Brain pericyte (primary cell): ENCODE measurements at places on chromosomes 3 and 15.
A peak's percentile ranks its signal among the peaks of the same experiment; 100 is the strongest.

GRCh38 chr3:171282041-171282440, 178.2 kb downstream of the TNIK start:
- no peak for DNase-seq

- no peak for DNase-seq
Measured at GRCh38 chr3:191382661-191383060, 52.3 kb upstream of the UTS2B start.

GRCh38 chr15:40918146-40918798, 10.9 kb upstream of the DLL4 start:
- no peak for DNase-seq

- no peak for DNase-seq
Measured at GRCh38 chr15:72302955-72303354, 17.0 kb downstream of the CELF6 start.

GRCh38 chr15:60351066-60351465, 46.7 kb downstream of the ANXA2 start:
- no peak for DNase-seq

- DNase-seq = no peak
Measured at GRCh38 chr3:123728014-123728413, 143.2 kb upstream of the HACD2 start.

- DNase-seq = no peak
Measured at GRCh38 chr3:73855813-73856212, 231.1 kb upstream of the PDZRN3 start.

DNA sequence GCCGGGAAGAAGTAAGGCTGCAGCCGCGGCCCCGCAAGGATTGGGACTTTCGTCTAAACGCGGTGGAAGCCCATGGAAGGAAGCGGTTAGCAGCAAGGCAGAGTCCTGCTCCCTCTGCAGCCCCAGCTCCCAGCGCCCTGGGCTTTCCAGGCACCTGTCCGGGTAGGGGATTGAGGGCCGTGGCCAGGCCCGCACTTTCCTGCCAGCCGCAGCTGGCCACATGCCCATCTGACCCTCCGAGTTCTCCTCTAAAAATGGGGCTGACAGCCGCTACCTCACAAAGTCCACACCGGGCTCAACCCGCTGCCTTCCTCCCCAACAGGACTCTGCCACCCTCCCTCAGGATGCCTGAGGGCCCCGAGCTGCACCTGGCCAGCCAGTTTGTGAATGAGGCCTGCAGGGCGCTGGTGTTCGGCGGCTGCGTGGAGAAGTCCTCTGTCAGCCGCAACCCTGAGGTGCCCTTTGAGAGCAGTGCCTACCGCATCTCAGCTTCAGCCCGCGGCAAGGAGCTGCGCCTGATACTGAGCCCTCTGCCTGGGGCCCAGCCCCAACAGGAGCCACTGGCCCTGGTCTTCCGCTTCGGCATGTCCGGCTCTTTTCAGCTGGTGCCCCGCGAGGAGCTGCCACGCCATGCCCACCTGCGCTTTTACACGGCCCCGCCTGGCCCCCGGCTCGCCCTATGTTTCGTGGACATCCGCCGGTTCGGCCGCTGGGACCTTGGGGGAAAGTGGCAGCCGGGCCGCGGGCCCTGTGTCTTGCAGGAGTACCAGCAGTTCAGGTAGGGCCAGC, 1.9 kb downstream of the NEIL1 start:
- DNase-seq = no peak

- DNase-seq = no peak
Measured at GRCh38 chr3:168156479-168156878, 60.8 kb upstream of the GOLIM4 start.

DNA sequence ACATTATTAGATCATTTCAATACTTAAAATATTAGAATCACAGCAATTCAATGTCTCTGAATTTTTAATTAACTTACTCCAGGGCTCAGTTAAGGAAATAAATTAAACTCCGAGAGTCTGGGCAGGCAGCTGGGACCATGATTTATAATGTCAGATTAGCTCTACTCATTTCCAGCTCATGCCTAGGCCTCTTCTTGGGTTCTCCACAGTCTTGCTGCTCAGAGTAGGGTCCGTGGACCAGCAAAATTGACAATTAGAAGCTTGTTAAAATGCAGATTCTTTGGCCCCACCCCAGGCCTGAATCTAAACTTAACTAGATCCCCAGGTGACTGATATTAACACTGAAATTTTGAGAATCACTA, 28.2 kb downstream of the ADAMTS9 start:
- DNase-seq = no peak

DNA sequence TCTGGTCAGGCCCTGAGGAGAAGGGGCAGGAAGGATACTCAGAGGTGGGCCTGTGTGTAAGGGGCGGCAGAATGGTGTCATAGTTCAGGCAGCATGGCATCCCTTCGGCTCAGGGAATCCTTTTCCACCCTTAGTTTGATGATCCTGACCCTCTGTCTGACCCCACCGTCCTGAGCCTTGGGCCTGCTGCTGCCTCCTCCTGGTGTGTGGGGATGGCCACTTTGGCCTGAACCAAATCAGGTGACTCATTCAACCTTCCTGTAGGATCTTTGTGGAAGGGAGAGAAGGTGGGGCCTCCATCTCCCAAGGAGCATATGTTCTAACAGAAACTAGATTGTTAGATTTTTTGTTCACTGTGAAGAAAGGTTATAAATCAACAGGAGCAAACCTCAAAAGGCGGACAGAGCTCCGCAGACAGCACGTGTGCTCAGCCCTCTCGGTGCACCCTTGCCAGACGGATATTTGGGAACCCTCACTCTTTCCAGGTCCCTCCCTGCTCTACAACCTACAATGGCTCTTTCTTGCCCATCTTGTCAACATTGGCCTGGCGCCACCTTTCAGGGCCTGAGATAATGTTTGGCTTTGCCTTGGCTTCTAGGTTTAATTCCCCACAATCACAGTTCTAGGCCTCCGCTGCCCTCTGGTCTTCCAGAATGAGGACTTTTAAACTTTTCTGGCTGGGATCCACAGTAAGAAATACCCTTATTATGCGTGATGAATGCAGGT, 21.7 kb downstream of the THSD4 start:
- no peak for DNase-seq

DNA sequence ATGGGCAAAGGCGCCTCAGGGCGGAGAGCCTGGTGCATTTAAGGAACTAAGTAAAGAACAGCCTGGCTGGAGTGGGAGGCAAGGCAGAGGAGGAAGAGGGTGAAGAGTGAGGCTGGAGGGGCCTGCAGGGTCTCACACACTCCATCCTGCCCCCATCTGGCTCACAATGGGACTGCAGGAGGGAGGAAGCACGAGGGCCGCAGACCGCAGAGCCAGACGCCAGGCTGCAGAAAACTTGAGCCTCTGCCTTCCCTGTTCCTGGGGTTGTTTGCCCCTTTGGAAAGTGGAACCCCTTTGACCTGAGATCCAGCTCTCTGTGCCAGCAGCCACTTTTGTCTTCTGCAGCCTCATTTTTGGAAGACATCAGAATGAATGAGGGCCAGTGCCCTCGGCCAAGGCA, 138.0 kb downstream of the SRGAP3 start:
- DNase-seq = no peak

DNA sequence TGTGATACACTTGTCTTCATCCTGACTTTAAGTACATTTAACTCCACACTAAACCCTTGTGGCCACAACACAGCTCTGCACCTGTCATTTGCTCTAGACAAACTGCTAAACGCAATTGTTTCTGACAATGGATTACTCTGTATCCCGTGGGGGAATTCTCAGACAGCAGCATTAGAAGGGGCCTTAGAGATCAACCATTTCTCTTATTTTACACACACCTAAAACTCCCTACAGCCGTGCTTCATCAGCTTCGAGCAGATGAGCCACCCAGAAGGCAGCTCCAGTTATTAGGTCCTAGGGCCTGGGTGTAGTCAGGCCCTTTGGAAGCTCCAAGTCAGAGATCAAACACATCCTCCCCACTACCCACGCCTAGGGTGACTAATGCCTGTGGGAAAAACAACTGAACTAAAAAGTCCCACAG, 1.3 kb upstream of the IL12A start:
- no peak for DNase-seq

DNA sequence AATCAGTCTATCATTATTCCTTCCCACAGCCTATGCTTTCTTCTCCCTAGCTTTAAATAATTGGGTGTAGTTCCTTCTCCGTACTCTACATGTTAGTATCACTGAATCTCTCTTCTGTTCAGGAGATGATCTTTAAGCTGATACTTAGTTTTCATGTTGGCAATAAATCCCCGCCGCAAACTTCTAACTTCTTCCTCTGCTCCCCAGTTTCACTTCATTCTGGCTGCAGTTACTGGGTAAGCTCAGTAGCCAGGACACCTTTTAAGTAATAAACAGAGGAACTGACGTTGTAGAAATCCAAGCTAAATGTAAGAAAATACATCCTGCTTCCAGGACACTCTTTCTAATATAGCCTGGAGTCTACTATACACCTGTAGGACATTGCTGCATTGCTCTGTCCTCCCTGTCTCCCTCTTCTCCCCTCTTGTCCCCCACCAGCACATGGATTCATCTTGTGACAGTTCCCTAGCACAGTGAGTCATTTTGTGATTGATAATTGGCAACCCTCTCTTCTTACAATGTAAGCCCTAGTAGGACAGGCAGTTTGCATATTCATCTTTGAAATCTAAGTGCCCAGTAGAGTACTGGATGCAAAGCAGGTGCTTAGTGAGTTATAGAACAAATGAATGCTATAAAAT, 598.2 kb downstream of the UNC13C start:
- no peak for DNase-seq

GRCh38 chr3:69767571-69767970, 28.3 kb downstream of the MITF start:
- no peak for DNase-seq

DNA sequence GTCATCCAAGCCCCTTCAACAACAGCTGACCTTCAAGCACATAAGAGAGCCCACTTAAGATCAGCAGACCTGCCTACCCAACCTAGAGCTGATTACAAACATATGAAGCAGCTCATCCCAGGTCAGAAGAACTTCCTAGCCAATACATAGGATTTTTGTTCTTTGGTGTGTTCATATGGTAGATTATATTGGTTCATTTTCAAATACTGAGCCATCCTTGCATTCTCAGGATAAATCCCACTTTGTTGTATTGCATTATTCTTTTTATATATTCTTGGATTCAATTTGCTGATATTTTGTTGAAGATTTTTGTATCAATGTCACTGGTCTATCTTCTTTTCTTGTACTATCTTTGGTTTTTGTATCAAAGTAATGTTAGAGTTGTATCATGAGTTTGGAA, 107.3 kb upstream of the STT3B start:
- DNase-seq = no peak

DNA sequence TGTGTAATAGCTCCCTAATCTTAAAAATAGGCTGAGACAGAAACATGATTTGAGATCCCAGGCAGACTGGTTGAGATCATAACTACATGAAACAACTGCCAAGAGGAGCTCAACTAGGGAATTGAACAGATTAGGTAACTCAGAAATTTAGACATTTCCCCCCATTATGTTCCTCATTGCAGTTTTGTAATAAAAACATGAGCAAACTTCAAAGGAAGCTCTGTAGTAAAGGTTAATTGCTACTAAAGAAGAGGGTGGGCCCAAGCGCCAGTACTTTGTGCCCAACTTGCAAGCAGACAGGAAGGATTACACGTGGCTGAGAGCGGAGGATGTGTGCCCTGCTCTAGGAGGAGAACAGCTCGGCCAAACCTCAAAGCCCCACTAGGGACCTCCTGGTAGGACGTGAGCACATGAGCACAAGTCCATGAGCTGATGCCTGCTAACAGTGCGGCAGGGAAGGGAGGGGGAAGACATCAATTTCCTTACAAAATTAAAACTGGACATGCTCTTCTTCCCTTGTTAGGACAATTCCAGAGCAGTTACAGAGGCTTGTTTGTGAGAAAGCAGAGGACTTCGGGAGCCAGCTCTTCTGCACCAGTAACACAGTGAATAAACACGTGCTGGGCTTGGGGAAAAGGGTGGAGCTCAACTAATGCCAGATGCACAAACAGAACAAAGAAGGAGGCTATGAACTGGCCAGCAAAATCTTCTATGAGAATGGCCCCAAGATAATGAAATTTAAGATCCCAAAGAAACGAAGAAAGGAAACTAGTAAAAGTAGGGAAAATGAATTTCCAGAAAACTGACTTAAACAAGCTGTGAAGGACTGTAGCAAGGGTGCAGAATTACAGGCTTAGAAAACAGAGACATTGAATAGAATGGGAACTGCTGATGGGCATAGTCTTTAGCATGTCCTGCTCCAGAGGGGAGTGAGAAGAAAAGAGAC, 275.5 kb downstream of the MECOM start:
- peak; percentile 6 for DNase-seq

DNA sequence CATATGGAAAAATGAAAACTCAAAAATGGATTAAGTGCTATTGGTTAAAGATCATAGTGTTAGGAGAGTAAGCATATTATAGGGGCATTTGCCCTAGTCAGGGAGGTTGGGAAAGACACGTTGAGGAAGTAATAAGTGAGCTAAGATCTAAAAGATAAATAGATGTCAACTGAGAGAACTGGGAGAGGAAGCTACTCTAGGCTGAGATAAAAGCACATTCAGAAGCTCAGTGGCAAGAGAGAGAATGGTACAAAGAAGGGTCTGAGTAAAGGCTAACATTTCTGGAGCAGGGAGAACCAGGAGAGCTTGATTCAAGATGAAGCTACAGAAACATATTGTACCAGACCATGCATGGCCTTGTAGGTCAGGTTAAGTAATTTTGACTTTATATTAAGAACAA, 63.9 kb downstream of the TRPC1 start:
- DNase-seq = no peak

GRCh38 chr3:181486141-181486885, 225.4 kb upstream of the SOX2 start:
- DNase-seq = no peak

DNA sequence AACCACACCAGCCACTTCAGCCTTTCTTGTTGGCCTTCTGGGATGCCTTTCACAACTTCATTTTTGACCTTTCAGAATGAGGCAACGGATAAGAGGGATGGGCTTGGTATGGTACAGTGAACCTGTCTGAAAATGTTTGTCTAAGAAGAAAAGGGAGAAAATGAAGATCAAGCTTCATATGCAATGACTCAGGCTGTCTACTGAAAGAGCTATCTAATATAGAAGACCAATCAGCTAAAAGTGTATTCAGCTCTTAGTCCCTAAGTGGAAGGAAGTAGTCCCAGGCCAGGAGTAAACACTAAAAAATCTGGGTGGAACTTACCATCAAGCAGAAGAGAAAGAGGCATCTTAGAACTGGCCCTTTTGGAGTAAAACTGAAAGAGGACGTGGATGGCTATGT, 12.2 kb upstream of the UPK1B start:
- DNase-seq = no peak

GRCh38 chr3:188890572-188891270, 281.1 kb upstream of the TPRG1 start:
- no peak for DNase-seq

- DNase-seq = no peak
Measured at GRCh38 chr3:10762611-10763247, 53.3 kb upstream of the SLC6A11 start.

- no peak for DNase-seq
Measured at GRCh38 chr3:189041482-189042090, 130.2 kb upstream of the TPRG1 start.

- DNase-seq = no peak
Measured at GRCh38 chr3:197103766-197104165, 74.1 kb upstream of the MELTF start.

GRCh38 chr3:83823095-83823494, 1135.7 kb upstream of the CADM2 start:
- DNase-seq = no peak

GRCh38 chr3:53688989-53689388, 157.2 kb downstream of the CHDH start:
- DNase-seq = no peak

GRCh38 chr15:89230277-89230676, 8.9 kb upstream of the RLBP1 start:
- DNase-seq = no peak
